Inflammatory macrophage (primary cell): ENCODE measurements at places on chromosomes 5 and 9.

DNA sequence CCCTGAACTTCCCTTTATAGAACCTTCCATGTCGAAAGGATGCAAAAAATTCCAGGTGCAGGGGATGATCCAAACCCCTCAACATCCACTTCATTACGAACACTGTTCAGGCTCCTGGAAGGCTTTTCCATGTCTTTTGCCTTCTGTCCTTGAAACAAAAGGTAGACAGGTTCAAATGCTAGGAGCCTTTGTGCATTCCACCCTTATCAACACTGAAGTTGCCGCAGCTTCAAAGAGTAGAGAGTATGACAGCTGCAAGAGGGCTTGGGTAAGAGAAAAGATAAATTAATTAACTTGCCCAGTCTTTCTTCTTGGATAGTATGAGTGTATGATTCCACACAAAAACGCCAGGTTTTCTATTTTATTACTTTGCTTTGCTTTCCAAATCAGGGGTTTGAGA is 269.1 kb upstream of the MSX2 start:
- no peak for DNase-seq

- DNase-seq, result no peak
Measured at GRCh38 chr9:7209990-7210389, 452.2 kb downstream of the KDM4C start.

GRCh38 chr5:39543335-39543734 is 118.6 kb upstream of the DAB2 start:
- DNase-seq, result peak; percentile 26

DNA sequence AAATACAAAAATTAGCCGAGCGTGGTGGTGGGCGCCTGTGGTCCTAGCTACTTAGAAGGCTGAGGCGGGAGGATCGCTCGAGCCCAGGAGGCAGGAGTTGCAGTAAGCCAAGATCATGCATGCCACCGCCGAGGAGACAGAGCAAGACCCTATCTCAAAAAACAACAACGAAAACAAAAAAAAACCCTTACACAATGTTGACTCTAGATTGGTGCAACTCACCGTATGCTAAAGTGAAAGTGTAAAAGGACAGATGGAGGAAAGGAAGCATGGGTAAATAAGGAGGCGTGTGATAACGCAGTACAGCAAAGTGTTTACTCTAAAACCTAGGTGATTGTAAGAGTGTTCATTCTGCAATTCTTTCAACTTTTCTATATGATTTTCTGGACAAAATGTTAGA is 15.9 kb upstream of the RUFY1 start:
- no peak for DNase-seq

- peak; percentile 32 for DNase-seq
Measured at GRCh38 chr9:90141723-90142122, 500.9 kb downstream of the DIRAS2 start.

GRCh38 chr9:130106860-130107233 is 53.1 kb downstream of the GPR107 start:
- no peak for DNase-seq

GRCh38 chr5:39191216-39191615 is 28.1 kb downstream of the FYB1 start:
- no peak for DNase-seq

DNA sequence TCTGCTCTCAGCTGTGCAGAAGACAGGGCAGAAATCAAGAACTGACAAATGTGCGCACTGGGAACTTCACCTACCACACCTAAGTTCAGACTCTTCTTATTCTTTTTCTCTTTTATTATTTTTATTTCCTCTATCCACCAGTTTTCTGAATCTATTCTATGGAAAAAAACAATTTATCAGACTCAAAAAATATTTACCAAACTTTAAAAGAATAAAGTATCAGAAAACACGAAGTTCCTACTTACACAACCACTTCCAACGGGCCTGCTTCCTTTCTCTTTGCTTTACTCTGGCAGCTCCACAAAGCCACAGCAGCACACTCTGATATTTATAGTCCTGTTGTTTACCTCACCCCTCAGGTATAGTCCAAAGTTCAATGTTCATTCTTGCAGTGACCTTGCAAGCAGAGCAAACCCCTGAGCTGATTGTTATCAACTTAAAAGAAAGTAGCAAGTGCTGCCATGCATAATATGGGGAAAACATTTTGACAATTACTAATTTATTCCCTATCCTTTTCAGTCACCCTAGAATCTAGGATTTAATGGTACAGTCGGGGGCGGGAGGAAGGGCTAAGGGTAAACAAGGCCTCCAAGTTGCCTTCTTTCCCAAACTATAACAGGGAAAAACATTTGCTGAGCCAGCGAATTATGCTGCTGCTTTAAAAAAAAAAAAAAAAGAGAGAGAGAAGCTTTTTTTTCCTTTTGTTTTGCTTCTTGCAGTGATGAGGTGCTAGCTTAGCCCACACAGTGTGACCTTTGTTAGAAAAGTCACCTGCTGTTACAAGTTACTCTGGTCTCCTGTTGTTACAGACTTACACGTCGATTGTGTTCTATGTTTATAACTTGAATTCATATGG is at the start of gene SELENOP:
Gene SELENOP, minus strand, starts transcription at position 302 of the 856 bp plus-strand sequence. CDS start 3,539 bp downstream, outside the sequence.
- peak; percentile 43 for DNase-seq

DNA sequence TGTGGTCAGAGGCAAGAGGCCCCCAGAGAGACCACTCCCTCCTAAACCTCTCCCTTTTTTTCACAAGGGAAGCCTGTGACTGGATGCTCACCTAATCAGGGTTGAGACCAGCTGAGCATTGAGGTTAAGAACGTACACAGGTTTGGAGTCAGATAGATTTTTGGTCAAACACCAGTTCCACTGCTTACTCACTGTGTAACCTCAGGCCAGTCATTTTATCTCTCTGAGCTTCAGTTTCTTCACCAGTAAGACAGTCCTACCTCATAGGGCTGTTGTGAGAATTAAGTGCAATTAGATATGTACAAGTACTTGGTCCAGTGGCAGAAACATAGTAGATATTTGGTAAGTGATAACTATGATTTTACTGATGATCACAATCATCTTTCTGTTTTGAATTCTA is 256.8 kb downstream of the CDK5RAP2 start:
- DNase-seq, result no peak

DNA sequence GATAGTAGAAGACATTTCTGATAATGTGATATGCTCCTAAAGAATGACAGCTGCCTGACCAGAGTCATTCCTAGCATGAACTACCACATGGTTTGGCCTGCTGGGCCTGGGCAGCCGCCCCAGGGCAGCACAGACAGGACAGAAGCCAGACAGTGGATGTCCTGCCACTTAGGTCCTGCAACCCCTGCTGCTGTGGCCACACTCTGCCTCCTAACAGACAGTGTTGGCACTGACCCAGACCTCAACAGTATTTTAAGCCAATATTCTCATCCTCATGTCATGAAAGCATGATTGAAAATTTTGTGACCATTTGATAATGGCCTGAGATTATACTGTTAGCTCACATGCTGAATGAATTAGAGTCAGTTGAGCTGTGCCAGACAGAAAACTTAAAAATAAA is 15.8 kb downstream of the CENPP start:
- DNase-seq, result no peak

GRCh38 chr9:94031946-94032345 is 52.3 kb upstream of the PTPDC1 start:
- DNase-seq, result no peak

GRCh38 chr9:127778280-127779135 is at the start of gene SH2D3C:
TSS of gene SH2D3C (minus strand) at chr9:127778666. CDS start at chr9:127778627, 39 bp downstream.
- DNase-seq, result peak; percentile 64

GRCh38 chr9:88737876-88738275 is 202.9 kb downstream of the NXNL2 start:
- DNase-seq, result no peak

- peak; percentile 79 for DNase-seq
Measured at GRCh38 chr9:68844631-68845612, 139.9 kb downstream of the PIP5K1B start.

- no peak for DNase-seq
Measured at GRCh38 chr9:3962496-3962895, 337.4 kb downstream of the GLIS3 start.

DNA sequence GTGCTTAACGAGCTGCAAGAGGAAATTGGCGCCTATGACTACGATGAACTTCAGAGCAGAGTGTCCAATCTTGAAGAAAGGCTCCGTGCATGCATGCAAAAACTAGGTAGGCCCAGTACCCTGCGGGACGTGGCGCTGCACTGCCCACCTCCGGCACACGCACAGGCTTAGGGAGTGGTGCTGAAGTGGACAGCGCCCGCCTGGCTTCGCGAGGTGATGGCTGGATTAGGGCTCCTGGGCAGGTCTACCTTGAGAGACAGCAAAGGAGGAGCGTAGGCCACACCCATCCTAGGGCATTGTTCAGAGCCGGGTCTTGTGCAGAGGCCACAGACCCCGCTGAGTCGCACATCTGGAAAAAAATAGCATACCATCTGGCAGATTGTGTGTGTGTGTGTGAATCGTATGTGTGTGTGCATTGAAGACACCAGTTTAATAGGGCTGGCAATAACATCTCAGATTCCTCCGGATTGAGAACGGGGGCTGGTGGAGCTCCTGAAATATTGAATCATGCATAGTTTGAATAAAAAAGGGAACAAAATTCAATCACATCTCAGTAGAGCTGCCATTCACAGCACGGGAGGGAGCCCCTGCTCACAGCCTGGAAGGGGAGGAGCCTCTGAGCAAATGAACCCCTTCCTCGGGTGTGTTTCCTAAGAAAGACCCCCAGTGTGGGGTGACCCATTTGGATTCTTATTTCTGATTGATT is 11.1 kb downstream of the OLFM1 start:
- no peak for DNase-seq

DNA sequence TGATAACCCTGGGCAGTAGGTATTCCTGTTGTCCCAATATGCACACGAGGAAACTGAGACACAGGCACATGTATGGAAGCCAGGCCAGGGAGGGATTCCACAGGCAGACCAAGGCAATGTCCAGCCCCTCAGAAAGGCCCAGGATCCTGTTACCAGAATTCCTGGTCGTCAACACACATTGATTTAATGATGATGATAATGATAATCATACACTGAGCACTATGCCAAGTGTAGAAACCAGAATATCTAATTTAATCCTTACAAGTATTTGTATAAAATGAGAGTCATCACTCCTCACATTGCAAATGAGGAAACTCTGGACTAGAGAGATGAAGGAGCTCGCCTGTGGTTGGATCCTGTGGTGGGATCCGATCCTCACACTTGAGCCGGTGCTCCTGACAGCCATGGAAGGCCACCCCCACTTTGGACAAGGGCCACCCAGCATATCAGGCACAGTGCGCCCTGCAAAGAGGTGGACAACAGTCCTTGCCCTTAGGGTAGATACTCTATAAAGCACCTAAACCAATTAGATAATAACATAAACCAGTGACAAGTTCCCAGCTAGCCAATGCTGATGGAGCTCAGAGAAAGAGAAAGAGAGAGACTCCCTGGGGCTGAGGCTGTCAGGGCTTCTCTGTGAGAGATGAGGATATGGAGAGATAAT is 185.3 kb downstream of the SLIT3 start:
- no peak for DNase-seq

- DNase-seq, result peak; percentile 21
Measured at GRCh38 chr9:93041108-93041802, 17.2 kb upstream of the SUSD3 start.

- DNase-seq, result no peak
Measured at GRCh38 chr9:109168170-109168569, 1.1 kb upstream of the FRRS1L start.

DNA sequence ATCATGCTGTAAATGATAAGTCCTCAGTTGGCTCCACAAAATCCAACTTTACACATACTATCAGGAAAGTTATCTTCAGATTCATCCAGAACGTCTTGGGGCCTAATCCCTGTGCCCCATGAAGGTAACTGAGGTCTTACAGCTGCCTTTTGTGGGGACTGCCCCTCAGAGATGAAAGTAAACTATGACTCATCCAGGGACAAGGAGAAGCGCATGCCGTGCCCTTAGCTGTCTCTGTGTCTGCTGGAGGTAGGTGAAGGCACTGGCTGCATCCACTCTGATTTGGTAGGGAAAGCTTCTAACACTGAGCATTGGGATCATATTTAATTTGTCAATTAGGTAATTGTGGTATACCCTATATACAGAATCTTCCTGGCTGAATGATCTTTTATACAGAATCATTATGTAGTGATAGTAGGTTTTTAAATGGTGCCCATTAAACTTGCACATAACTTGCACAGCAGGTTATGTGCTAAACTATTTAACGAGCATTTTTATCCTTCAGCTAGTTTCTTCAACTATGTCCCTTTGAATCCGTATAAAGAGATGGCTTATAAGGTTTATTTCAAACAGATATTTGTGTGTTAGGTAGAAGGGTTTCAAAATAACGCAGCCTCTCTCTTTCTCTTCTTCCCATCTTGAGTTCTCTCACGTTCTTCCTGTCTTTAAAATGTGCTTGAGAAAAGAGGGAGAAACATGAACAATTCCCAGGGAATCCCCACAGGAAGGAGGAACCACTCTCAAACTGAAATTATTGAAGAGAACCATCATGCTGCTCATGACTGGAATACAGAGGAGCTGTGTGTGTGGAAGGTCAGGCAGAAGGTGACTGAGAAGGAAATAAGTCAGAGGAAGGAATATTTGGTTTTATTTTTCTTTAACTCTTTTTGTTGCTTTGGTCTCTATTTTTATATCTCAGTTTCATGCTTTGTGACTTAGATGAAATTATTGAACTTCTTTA is 250.9 kb downstream of the CD180 start:
- no peak for DNase-seq

GRCh38 chr9:93207860-93208734 is 24.2 kb downstream of the WNK2 start:
- DNase-seq, result no peak

DNA sequence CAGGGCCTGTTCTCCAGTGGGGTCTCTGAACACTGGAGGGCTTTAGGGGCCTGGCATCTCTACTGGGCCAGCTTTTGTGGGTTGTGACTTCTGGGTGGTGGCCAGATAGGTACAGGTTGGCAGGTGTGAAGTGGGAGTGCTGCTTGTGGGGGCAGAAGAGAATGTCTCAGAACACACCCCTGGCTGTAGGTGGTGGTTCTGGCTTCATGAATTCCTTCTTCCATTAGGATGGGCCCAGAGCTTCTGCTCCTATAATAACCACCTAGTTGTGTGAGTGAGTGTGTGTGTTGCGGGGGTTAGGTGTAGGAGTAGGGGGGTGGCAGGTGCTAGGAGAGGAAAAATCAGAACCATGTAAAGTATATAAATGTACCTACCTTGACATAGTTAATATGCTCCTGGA is 1.6 kb downstream of the PDZD2 start:
- no peak for DNase-seq

DNA sequence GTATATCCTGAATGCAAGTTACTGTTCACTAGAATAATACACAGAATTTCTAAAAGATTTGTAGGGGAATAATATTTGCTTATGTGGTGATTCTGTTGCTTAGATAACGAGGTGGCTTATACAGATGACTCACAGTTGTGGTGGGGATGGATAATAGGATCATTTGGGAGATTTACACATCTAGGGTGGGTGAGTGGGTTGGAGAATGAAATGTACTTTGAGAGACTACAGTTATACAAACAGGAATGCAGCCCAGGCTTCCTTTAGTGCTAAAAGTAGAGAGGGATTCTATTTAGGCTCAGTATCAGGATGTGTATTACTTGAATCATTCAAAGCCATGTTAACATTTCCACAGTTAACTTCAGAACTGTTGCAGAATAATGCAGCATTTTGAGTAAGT is 1.8 kb downstream of the CTXN3 start:
- no peak for DNase-seq

DNA sequence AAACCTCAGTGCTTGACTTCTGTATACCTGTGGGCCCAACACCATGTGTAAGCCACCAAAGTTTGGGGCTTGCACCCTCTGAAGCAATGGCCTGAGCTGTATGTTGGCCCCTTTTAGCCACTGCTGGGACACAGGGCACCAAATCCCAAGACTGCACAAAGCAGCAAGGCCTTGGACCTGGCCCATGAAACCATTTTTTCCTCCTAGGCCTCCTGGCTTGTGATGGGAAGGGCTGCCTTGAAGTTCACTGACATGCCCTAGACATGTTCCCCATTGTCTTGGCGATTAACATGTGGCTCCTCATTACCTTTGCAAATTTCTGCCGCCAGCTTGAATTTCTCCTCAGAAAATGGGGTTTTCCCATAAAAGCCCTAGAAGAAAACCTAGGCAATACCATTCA is 345.5 kb downstream of the MLLT3 start:
- no peak for DNase-seq
